ENCODE measurements at places on chromosomes 7 and 10.

DNA sequence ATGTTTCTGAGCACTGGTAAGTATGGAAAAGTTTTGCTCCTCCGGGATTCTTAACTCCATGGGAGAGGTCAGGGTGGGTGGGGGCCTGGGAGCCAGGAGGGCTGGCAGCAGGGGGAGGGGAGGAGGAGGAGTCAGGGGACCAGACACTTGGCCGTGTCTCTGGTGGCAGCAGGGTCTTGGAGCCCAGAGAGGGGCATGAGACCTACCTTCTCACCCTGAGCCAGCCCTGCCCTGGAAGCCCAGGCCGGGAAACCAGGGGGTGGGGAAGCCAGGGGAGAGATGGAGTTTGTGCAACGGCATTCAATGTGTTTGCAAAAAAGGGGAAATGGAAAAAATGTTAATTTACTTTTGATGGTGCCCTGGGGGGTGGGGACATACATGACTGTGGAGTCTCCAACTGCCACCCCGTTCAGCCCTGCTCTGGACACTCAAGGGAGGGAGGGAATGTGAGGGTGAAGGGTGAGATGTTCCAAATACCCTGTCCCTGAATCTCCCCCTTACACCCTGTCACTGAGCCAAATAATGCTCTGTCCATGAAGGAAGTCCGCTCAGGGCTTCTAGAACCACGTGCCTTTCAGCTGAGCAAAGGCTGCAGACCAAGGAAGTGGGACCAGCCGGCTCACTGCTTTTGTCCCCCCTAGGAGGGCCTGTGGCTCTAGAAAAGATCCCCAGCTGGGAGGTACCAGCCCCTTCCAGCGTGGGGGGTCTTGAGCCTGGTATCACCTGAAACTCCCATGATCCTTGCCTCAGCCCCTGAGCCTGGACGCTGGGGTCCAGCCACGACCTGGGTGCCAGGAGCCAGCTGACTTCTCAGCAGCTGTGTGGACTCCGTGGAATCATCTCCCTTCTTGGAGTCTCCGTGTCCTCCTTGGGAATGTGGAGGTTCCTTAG is 48.3 kb downstream of the TMEM270 start:
- DNase-seq: no peak

GRCh38 chr7:27727058-27727457 is 12.9 kb upstream of the TAX1BP1 start:
- DNase-seq: no peak

- DNase-seq: no peak
These were observed 61.3 kb upstream of the TRIL start for GRCh38 chr7:29019387-29019786.

GRCh38 chr10:52379287-52379686 is 65.2 kb downstream of the DKK1 start:
- no peak for DNase-seq

DNA sequence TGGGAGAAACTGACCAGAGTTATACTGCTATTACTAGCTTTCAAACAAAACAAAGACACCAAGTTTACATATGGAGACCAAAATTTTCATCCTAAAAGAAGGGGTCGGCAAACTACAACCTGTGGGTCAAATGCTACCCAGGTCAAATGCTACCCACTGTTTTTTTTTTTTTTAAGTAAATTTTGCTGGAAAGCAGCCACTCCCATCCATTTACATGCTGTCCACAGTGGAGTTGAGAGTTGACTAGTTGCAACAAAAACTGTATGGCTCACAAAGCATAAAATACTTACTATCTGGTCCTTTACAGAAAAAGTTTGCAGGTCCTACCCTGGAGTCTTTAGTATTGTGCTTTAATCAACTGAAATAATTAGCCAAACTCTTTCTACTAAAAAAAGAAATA is 91.4 kb downstream of the SIRT1 start:
- no peak for DNase-seq

GRCh38 chr7:45033931-45034290 is 33.9 kb downstream of the CCM2 start:
- DNase-seq: no peak

DNA sequence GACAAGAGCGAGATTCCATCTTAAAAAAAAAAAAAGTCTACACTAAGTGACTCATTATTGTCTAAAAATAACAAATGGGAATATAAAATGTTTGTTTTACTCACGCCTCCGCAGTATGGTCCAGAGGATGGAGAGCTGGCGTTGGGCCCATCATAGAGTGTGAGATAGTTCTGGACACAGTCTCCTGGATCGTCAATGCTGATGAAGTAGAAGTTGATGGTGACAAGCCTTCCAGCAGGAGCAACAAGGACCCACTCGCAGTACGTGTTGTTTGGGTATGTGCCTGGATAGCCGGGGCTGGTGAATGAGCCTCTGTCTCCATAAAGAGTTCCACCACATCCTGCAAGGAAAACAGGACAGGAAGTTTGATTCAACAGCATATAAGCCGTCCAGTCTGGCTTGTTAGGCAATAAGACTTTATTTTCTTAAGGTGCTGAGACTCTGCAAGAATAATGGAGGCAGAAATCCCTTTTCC is 11.5 kb upstream of the RSU1 start:
- peak; percentile 48 for DNase-seq

DNA sequence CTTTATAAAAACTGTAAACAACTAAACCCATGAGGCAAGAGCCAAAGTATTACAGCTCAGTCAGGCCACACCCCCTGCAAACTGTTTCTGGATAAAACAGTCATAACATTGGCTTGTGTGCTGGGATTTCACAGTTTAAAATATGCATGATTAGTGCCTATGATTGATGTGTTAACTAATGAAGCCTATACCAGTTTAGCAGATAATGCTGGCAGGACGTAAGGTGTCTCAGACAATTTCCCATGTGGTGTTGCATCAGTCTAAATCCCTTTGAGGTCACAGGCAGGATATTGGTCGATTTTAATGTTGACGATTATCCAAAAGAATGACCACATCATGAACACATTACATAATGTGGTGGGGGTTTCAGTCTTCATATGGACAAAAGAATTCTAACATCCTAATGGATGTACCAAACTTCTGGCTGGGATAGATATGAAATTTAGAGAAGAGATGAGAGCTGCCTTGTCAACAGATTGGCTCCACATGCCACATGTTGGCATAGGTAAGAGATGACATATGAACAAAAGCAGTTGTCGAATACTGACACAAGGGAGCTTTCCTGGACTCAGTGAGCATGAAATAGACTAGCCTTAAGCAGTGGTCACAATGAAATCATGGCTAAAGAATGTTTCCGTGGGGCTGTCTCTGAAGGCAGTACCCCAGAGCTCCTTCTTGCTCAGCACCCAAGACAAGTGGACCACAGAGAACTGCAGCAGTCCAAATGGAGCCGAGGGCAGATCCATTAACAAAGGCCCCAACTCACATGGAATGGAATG is 445.6 kb downstream of the GFRA1 start:
- no peak for DNase-seq

DNA sequence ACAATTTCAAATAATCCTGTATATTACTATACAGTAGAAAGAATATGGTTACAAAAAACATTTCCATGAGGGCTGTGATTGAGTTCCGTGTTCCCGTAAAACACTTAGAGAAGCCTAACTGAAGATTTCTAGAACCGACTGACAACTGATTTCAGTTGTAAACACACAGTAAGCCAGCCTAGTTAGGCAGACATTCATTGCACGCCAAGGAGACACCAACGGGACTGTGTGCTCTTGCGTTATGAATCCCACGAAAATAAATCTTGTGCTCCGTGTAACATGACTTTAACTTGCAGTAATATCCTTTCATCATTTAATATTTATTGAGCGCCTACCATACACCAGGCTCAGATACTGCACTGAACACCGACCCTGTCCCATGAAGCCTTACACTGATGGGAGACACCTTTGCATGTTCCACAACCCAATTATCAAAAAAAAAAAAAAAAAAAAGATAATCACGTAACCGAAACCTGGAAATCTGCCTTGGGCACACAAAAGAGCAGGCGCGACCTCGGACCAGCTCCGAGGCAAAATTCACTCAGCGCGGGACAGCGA is 420 bp upstream of the KLHL7 start:
- peak; percentile 67 for DNase-seq

- no peak for DNase-seq
These were observed 111.3 kb downstream of the PTPN20 start for GRCh38 chr10:47022311-47023131.

DNA sequence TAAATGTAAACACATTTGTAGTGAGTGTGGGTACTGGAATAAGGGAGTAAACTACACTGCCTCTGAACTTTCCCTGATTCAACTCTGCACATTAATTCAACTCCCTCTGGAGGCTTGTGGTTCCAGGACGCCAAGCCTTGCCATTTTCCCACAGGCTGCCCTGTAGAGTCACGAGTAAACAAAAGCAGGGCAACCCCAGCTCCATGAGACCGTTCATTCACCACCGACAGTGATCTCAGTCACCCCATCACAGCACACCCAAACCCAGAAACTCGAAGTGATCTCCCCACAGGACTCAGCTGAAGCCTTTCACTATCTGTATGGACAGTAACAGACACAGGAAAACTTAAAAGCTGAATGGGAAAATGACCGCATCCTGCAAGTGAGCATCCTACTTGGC is 218.8 kb upstream of the FRMD4A start:
- DNase-seq: no peak

GRCh38 chr7:71982851-71983250 is 429.3 kb downstream of the CALN1 start:
- no peak for DNase-seq

GRCh38 chr7:106063024-106063423 is 49.1 kb downstream of the SYPL1 start:
- DNase-seq: no peak

DNA sequence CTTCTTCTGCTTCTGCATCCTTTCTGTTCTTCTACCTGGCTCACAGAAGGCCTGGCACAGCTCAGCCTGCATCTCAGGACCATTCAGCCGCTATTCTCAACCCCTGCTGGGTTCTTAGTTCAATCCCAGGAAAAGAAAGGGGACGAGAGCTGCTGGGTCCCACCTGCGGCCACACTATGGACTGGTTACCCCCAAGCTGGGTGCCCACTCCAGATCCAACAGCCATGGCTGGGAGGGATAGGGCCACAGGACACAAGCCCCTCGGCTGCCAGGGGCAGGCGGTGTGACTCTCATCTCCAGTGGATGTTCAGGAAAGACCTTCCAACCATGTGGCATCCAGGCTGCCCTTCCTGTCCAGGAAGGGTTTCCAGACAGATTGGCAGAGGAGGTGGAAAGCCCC is 97.6 kb upstream of the NMT2 start:
- DNase-seq: no peak

- no peak for DNase-seq
These were observed 484.5 kb upstream of the MGMT start for GRCh38 chr10:128982616-128982915.

DNA sequence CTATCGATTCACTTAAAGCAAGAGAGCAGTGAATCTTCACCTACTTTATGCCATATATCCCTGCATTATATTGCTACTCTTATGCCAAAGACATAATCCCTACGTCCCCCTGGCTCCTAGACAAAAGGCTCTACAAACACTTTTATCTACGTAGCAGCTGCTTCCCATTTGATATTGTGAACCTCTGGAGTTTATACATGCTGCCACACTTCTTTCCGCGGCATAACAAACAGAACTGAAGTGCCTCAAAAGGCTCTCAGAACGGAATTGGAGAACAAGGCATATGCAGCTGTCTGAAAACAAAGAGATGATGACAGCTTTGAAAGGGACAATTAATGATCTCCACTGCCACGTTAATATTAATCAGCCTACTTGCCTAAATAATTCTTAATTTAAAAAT is 985.6 kb upstream of the LRRN3 start:
- peak; percentile 97 for DNase-seq

DNA sequence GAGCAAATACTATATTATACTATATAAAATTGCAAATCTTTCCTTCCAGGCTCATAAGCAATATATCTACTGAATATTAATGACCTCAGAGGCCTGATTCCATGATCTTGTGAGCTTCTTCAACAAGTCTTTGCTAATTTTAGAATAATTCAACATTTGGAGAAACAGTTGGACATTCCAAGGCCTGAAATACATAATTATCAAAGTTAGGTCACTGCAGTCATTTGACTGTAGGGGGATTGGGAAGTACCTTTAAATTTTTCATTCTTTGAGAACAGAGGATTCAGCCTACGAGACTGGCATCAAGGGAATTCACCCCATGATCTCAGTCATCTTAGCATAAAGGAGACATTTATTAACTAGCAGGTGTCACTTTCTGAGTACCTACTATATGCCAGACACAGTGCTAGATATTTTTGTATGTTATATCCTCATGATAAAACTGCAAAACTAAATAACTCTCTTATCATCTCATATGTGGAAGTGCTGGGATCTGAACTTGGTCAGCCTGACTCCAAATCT is 85.4 kb downstream of the DOCK4 start:
- DNase-seq: peak; percentile 22

DNA sequence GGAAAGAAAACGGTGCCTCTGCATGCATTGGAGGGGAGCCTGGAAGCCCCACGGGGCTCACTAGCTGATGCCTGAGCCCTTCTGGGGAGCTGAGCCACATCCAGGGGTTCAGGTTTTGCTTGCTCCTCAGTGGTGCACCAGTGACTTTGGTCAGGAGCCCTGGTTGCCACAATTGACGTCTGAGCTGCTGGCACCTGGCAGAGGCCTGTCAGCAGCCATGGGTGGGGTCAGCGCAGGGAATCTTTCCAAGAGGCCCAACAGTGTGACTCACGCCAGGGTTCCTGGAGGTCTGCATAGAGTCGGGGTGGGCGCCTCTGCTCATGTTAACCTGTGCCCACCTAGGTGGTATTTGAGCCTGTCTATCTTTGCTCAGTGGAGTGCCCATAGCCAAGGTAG is 138.7 kb downstream of the NEURL1 start:
- DNase-seq: no peak

- DNase-seq: no peak
These were observed 67.9 kb downstream of the MTURN start for GRCh38 chr7:30202671-30203070.

DNA sequence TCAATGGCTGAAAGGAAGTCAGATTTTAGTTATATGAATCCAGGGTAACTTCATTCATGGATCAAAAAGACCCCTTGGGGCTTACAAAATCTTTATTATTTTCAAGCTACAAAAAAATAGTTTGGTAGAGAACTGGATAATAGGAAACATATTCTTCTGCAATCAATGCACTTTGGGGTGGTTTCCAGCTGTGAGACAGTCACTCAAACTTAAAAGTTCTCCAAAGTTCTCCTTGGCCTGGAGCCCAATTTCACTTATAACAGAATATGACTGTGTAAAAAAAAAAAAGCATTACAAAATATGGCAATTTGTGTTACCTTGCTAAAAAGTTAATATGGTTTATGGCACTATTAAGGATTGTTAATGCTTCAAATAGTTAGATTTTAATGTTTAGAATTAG is 255.5 kb downstream of the AGMO start:
- DNase-seq: no peak

DNA sequence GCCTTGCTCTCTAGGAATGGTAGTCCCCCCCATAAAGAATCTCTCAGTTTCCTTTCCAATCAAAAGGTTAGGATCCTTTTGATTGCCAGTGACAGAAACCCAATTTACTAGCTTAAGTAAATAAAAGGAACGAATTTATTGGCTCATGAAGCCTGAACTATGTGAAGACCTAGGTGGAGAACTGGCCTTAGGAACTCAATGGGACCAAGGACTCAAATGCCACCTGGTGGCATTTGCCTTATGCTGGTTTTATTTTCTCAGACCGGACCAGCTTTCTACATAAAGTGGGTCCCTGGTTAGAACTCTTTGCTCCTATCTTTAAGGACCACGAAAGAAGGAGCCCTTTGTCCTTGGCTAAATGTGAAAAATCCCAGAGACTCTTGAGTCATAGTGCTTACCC is 25.4 kb downstream of the CFTR start:
- peak; percentile 12 for DNase-seq

Data from DMS53 (cell line).